Fibroblast of the aortic adventitia (primary cell): ENCODE measurements at places on chromosomes 6 and 20. TPM values are rescaled to one million over a fixed set of nuclear protein-coding genes. Genes with fewer than 3 reads are reported as not detected.

The MYBL2 gene
- total RNA-seq = 1.6 and 17.8 TPM in 2 replicates

The AARS2 gene
- total RNA-seq = 6.8 and 12.7 TPM in 2 replicates

The HLA-DQA2 gene
- total RNA-seq = not detected in 2 replicates

The SPATS1 gene
- total RNA-seq = not detected in 2 replicates

The CRISP2 gene
- not detected in 2 replicates for total RNA-seq

The OR2H1 gene
- not detected in 2 replicates for total RNA-seq

The TMEM170B gene
- 1.4 and 2.5 TPM in 2 replicates for total RNA-seq

The OPN5 gene
- under 0.01 TPM in 1 of 2 replicates, not detected in the other for total RNA-seq

The ZNF391 gene
- 1.4 and 3.0 TPM in 2 replicates for total RNA-seq

The FAM209B gene
- total RNA-seq = not detected in 2 replicates

The KIF25 gene
- total RNA-seq = not detected in 2 replicates

The NOX3 gene
- total RNA-seq = not detected in 2 replicates

The QKI gene
- 125 and 145 TPM in 2 replicates for total RNA-seq

The FAM210B gene
- total RNA-seq = 53.3 and 56.1 TPM in 2 replicates

The SLX4IP gene
- total RNA-seq = 4.0 and 7.0 TPM in 2 replicates

The TTLL9 gene
- 0.09 and 0.41 TPM in 2 replicates for total RNA-seq

The TRIM10 gene
- total RNA-seq = not detected in 2 replicates

The FERMT1 gene
- total RNA-seq = 2.9 and 8.8 TPM in 2 replicates

The NKX2-2 gene
- total RNA-seq = not detected in 2 replicates

The CCR6 gene
- total RNA-seq = not detected in 2 replicates

The FGD2 gene
- total RNA-seq = not detected in 2 replicates

The CRIP3 gene
- total RNA-seq = not detected in 2 replicates

The SAMD5 gene
- 0.09 and 0.16 TPM in 2 replicates for total RNA-seq

The GRM1 gene
- under 0.01 and 0.09 TPM in 2 replicates for total RNA-seq

The CPXM1 gene
- total RNA-seq = 3.8 and 48.5 TPM in 2 replicates

The TCP11 gene
- total RNA-seq = 0.36 TPM in 1 of 2 replicates, not detected in the other

The SIM1 gene
- total RNA-seq = under 0.01 TPM in 1 of 2 replicates, not detected in the other

The NR2E1 gene
- not detected in 2 replicates for total RNA-seq

The CLPSL1 gene
- not detected in 2 replicates for total RNA-seq

The EPM2A gene
- total RNA-seq = 7.2 and 8.0 TPM in 2 replicates

The RAET1L gene
- not detected in 2 replicates for total RNA-seq

The GPR63 gene
- under 0.01 and 0.27 TPM in 2 replicates for total RNA-seq

The B3GAT2 gene
- total RNA-seq = not detected in 2 replicates

The KCNQ5 gene
- total RNA-seq = 2.6 and 9.4 TPM in 2 replicates

The PSORS1C2 gene
- not detected in 2 replicates for total RNA-seq

The MAFB gene
- total RNA-seq = 1.5 and 42.8 TPM in 2 replicates

The INSM1 gene
- total RNA-seq = not detected in 2 replicates

The CPNE5 gene
- total RNA-seq = 0.16 and 0.18 TPM in 2 replicates

The THBD gene
- 6.7 and 128 TPM in 2 replicates for total RNA-seq

The BHLHE23 gene
- not detected in 2 replicates for total RNA-seq

The PRL gene
- total RNA-seq = not detected in 2 replicates

The CCM2L gene
- not detected in 2 replicates for total RNA-seq

The C4B gene
- total RNA-seq = 4.1 and 19.4 TPM in 2 replicates

The PAK5 gene
- 0.16 TPM in 1 of 2 replicates, not detected in the other for total RNA-seq

The KCNK17 gene
- not detected in 2 replicates for total RNA-seq

The CLDN20 gene
- total RNA-seq = not detected in 2 replicates

The PREX1 gene
- total RNA-seq = 3.5 and 13.0 TPM in 2 replicates

The ITCH gene
- total RNA-seq = 37.5 and 70.7 TPM in 2 replicates
